Femur (tissue), 1 donor: ENCODE measurements at places on chromosomes 13 and 19.

GRCh38 chr13:112260108-112261055 lies 115.8 kb upstream of the SPACA7 start:
- DNase-seq, result no peak

- no peak for DNase-seq
Measured at GRCh38 chr13:29749401-29750182, 100.8 kb downstream of the UBL3 start.

DNA sequence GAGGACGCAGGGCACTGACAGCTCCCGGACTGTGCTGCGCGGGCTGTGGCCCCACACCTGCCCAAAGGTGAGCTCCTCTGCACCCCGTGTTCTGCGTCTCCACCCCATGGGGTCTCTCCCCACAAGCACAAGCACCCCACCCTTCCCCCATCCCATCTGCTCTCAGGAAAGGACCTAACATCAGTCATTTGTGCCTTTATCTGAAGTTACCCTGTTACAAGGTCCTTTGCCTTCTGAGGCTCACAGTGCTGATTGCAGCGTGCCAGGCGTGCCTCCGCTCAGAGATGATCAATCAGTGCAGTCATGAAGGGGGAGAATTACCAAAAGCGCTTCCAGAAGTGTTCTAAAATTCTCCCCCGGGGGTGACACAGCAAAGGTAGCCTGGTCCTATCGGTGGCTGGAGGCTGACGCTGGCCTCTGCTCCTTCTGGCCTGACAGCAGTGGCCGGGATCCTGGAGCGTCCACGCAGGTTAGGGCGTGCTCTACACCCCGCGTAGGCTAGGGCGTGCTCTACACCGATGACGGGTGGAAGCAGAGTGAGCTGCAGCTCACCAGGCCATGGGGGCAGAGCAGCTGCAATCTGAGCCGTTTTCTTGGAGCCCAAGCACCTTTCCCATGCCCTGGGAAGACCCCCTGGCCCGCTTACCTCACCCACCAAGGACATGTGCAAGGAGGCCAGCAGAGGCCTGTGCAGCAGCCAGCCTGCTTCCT lies 84.7 kb upstream of the TM9SF2 start:
- DNase-seq, result no peak

DNA sequence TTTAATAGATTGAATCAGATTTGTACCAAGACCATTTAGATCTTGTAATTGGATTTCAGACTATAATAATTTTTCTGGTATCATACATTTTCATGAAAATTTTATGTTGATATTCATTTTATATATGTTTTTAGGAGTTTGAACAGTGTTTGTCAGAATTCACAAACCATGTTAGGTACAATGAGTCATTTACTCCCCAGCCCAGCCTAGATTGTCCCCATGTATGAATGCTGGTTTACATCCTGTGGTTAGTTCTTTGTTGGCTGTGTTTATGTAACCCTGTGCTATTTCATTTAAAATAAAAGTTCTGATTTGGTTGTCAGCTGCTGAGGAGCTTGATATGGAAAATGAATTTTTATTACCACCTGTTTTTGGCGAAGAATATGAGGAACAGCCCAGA lies 96.7 kb downstream of the GJA3 start:
- no peak for DNase-seq

DNA sequence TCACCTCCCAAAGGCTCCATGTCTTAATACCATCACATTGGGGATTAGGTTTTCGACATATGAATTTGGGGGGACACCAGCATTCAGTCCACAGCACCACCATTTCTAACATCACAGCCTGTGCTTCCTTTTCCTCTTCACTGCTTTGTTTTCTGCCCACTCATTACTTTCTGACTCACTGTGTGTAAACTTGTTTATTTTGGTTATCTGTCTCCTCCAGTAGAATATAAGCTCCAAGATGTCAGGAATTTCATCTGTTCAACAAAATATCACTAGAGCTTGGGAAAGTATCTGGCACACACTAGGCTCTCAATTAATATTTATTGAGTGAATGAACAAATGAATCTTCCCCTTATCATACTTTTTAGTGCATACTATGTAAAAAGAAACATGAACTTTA lies 152.0 kb downstream of the NUFIP1 start:
- DNase-seq, result no peak

DNA sequence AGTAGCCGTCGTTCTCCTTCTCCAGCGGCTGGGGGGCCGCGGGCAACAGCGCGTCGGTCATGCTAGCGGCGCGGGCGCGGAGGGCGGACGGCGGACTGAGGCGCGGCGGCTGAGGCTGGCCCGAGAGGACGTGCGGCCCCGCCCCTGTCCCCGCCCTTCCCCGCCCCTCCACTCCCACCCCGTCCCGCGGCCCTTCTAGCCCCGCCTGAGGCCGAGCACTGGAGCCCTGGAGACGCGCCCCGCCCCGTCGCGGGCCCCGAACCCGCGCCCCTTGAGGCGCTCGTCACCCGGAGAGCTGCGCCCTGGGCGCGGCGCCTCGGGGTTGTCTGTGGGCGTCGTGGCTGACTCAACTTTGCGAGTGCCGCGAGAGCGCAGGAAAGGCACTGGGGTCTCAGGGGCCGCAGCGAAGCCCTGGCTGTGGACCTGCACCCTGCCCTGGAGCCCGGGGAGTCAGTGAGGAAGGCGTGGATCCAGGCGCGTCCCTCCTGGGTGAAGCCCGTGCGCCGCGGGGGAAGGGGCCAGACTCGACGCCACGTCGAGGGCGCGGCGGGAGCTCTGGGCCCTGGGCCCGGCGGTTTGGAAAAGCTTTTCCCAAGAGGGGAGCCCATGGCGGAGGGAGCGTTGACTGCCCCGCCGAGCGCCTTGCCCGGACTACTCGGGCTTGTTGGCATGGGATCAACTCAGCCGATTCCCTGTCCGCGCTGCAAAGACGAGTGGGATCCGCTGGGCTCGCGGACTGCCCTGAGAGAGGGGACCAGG lies at the start of gene RHPN2:
Gene RHPN2, minus strand, starts transcription at position 97 of the 759 bp plus-strand sequence. Its CDS starts 36 bp downstream, at position 61.
- peak; percentile 76 for DNase-seq

DNA sequence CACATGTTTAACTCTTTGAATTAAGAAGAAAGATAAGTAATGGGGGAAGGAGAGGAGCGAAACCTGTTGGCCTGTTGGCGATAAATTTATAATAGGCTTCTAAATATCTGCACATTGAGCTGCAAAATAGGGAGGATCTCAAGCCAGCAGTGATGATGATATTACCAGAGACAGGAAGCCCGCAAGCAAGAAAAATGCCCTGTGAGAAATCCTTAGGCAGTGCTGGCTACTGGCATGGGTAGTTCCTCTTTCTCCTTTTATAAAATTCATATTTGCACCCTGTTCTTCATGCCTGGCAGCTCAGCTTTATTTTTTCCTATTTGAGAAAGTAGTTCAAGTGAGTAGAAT lies 858 bp upstream of the USP12 start:
- DNase-seq, result no peak

DNA sequence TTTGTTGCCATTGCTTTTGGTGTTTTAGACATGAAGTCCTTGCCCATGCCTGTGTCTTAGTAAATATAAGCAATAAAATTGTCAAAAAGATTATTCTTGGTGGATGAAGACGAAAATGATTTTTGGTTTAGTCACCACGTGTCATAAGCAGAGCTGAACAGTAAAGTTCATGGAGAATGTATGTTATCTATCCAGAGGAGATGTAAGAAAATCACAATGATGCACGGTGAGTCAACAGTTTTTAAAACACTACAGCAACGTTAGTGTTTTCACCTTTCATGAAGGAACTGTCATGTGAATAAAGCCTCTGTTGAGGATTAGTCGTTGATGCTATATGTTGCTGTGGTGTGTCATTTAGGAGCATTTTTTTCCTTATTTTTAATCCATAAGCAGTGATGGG lies 137.6 kb downstream of the GPC6 start:
- DNase-seq, result no peak

DNA sequence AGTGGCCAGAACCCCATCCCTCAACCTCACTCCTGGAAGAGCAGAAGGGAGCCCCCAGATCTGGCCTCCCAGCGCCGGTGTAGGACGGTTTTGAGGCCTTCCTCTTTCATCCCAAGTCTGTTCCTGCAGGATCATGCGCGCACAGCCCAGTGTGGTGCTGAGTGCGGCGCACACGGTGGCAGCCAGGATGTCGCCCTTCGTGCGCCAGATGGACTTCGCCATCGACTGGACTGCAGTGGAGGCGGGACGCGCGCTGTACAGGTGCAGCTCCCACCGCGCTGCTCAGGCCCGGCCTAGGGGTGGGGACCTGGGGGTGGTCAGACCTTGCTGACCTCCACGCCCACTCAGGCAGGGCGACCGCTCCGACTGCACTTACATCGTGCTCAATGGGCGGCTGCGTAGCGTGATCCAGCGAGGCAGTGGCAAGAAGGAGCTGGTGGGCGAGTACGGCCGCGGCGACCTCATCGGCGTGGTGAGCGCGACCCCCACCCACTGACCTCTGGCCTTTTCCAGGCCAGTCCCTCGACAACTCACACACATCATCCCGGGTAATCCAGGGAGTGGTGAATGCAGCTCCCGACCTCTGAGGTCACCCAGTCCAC lies 14.8 kb downstream of the PNPLA6 start:
- peak; percentile 23 for DNase-seq

GRCh38 chr13:89486065-89486464 lies 1814.9 kb downstream of the SLITRK5 start:
- no peak for DNase-seq

GRCh38 chr19:49533551-49534488 lies 6.0 kb downstream of the RCN3 start:
- DNase-seq, result peak; percentile 83

DNA sequence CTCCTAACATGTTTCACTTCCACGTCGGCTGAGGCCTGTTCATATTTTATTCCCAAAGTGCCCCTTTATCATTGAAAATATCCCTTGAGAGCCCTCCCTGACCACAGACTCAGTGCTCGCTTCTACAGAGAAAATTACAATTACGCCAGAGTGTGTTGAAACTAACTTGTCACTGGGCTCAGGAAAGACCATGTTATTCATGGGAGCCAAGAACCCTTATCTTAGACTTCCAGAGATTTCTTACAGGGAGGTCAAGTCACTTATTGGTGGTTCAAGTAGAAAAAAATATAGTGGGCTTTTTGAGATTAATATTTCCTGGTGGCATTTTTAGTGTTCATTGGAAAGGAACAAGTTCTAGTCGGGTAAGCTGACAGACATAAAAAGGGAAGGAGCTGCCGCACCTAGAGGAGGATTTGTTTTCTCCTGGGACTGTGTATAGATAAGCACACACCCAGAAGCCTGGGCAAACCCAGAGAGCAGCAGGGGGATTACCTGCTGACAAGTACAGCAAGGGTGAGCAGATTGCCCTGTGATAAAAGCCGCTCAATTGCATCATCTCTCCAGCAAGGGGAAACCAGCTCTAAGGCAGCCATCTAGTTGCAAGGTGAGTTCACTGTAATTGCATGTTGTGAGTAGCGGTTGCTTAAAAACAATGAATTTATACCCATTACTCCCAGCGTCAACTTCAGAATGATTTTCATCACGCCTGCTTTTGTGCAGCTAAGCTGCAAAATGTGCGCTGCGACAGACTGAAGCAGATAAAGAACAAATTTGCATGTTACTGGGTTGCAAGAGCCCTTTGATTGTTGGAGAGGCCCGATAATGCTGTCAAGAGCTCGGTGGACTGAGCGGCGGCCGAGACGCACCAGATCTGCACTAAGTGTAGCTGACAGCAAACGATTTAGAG lies 46.2 kb downstream of the DCT start:
- no peak for DNase-seq

DNA sequence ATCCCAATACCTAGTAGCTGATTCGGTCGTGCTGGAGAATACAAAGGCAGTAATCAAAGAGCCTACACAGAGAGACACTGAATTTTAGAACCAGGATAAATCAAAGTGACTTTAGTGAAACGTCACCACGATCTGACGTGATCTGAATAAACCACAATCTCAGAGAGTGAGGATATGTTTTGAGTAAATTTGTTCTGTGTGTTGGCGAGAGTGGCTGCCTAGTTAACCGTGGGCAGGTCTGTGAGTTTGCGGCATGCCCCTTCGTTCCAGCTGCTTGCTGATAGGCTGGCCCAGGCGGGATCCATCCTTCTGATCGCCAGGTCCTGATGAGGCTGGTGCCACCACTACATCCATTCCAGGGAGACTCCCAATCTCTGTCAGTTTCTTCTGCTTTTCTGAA lies 40.4 kb downstream of the LRCH1 start:
- DNase-seq, result no peak

- DNase-seq, result peak; percentile 64
Measured at GRCh38 chr19:1862424-1863327, 703 bp downstream of the KLF16 start.

DNA sequence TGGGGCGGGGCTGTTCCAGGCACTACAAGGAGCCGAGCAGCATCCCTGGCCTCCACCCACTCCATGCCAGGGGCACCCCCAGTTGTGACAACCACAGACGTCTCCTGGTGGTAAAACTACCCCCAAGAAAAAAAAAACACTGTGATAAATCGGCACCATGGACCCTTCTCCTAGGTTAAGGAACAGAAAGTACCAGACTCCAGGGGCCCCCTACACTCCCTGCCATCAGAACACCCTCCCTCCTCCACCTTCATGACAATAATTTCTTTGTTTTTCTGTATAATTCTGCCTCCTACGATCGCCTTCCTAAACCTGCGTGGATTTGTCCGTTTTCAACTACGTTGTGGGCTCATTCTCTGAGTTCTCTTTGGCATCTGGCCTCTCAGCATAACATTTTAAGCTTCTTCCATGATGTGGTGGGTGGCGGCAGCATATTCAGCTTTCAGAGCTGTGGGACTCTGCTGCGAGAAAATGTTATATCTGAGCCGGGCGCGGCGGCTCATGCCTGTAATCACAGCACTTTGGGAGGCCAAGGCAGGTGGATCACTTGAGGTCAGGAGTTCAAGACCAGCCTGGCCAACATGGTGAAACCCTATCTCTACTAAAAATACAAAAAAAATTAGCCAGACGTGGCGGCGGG lies 8.6 kb downstream of the TLE2 start:
- DNase-seq, result no peak

DNA sequence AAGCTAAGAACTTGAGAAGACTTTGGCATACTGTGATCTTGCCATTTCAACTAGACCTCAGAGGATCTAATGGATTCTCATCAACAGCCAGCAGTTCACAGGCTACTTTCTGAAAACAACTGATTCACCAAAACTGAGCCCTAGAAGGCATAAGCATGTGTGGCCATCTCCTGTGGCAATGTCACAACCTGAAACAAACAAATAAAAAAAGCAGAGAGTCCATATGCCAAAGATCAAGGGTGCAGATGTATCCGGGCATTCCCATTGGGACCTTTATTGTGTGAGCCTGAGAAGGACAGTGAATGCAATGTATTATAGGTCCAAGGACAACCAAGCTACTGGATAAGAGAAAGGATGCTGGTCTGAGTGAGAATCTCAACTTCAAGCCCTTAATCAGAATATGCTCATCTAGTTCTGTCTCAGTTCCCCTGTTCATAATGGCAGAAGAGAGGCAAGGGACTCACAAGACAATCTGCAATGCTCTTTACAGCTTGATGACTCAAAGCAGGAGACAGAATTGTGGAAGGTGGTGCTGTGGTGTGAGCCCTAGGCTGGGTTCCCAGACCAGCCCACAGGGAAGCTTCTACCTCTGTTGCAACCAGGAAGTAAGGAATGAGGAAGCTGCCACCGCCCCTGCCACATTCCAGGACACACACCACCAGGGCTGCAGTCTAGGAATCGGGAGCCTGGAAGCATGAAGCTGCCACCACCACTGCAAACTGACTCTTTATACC lies 133.7 kb downstream of the RAP2A start:
- DNase-seq, result peak; percentile 27
